LoVo (cell line): ENCODE measurements at places on chromosomes 12 and 14.
A peak's percentile ranks its signal among the peaks of the same experiment; 100 is the strongest.

DNA sequence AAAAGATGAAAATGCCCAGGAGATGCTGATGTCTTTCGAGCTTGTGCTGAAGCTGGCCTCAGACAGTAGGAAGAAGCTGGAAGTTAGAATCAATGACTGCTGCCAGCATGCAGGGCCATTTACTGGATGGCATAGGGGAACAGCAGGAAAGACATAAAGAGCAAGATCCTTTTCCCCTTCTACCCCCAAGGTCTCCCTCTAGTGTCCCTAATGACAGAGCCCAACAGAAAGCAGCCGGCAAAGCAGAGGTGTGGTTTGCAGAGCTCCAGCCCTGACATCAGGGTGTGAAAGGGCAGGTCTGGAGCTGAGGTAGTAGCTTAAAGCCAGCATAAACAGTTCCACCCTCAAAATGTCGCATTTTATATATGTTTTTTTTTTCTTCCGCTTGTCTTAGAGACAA, 1560.7 kb upstream of the TMEM132C start:
- no peak for DNase-seq

GRCh38 chr12:44380861-44381260, 495.3 kb downstream of the NELL2 start:
- no peak for DNase-seq

- no peak for DNase-seq
Measured at GRCh38 chr12:41709012-41709411, 435.7 kb downstream of the GXYLT1 start.

- DNase-seq, result no peak
Measured at GRCh38 chr12:50685641-50686040, 78.3 kb upstream of the ATF1 start.

DNA sequence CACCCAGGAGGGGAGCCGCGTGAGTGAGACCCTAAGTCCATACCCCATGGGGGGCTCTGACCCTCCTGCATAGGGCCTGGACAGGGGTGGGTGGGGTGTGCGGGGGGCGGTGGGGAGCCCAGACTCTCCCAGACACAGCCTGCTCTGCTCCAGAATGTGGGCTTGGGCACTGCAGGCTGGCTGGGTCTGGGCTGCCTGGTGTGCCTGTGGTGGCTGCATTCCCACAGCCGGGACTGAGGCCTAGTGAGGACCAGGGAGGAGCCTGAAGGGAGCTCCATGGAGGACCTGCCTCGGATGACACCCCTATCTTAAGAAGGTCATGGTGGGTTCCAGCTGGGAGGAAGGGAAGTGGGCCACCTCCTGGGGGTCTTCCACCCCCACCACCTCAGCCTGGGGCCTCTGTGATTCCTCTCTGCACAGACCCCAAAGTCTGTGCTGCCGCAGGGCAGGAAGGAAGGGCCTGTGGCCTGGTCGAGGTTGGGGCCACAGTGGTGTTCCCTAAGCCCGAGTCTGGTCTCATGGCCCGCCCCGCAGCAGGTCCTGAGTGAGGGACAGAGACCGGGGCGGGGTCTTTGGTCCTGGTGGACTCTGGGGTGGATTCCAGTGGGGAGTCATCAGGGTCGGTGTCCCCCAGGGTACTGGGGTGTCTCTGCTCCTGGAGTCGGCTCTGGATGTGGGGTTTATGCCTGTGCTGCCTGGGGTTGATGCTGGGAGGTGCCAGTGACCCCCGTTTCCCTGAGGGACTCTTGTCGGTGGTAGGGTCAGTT, 392.3 kb downstream of the TMEM121 start:
- DNase-seq, result no peak

GRCh38 chr14:69135133-69135532, 17.8 kb downstream of the DCAF5 start:
- DNase-seq, result no peak

- no peak for DNase-seq
Measured at GRCh38 chr12:50232771-50233209, 50.5 kb downstream of the LIMA1 start.

DNA sequence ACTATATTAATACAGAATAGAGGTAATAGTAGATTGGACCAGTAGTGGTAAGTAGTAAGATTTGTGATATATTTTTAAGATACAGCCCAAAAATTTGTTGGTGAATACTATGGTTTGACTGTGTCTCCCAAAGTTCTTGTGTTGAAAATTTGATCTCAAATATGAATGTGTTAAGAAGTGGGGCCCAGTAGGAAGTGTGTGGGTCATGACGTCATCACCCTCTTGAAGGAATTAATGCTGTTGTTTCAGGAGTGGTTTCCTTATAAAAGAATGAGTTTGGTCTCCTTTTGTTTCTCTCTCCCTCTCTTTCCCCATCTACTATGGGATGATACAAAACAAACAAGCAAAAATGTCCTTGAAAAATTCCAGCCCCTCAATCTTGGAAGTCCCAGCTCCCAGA, 16.3 kb downstream of the LUM start:
- no peak for DNase-seq

DNA sequence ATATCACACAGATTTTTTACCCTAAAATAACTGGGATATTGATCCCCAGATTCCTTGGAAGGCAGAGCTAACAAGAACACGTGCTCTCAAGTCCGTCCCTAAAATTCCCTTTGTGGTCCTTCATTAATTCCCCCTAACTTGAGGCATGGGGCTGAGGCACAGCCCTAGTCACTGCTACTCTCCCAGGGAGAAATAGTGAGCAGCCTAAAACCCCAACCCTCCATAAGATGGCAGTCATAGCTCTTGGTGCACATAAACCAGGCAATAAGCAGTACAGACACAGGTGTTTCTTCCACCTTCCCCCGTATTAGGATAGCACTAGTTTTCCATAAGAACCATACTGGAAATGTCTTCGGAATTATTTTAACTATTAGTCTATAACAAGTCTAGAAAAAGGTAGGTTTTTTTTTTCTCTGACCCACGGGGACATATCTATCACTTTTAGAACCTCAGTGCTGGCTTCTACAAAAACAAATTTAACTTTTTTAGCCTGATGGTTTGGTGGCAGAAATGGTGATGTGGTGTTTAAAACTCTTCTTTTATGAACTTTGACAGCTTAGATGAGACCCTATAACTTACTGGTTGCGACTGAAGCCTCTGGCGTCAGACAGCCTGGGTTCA, 3.1 kb upstream of the ARHGEF40 start:
- no peak for DNase-seq

DNA sequence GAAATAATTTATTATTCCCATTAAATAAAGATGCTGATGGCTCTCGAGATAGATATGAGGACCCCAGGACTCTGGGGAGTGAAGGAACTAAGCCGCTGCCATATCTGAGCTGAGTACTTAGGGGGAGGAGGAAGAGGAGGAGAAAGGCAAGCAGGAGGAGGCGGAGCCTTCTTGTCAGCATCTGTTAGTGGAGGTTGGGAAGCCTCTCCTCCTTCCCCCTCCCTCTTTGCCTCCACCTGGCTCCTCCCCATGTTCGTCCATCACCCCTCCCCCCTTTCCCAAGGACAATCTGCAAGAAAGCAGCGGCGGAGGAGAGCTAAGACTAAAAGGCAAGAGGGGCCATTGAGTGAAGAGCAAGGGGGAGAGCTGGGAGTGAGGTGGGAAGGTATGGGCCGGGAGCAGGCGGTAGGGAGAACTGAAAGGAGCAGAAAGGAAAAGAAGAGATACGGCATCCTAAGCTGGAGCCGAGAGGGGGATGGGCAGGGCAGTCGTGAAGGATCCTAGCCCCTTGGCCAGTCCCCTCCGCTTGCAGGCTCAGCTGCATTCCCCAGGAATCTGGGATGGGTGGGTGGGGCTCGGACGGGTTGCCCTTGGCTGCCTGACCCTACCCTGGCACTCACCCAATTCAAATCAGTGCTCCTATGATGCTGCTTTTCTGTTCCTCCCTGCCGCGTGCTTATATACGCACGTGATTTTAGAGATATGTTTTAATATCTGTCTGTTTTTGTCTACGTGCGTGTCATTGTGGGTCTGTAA, at the start of gene PFKM:
PFKM (plus strand) TSS at position 287 of the 756 bp plus-strand sequence. CDS start 3,411 bp downstream, outside the sequence.
- DNase-seq, result peak; percentile 95

DNA sequence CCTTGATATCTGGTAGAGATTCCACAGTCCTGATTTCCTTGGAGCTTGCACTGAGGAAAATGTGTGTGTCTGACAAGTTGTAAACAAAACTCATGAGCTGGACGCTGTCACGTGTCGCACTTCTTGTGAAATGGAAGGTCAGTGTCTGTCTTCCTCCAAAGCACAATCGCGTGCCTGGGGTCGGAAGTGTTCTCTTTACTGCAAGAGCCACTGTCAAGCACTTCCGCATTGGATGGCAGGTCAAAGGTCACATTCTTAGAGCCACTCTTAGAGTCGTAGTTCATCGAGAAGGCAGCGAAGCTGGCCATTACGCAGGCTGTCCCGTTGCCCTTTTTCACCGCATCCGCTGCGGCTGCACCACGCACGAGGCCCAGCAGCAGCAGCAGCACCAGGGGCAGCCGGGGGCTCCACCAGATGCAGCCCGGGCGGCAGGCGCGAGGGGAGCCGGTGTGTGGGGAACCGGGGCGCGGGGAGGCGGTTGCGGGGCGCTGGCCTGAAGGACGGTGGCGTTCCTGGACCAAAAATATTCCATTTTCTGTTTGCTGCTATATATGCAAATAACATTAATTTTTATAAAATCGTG, 45.0 kb downstream of the LRTM2 start:
- no peak for DNase-seq

GRCh38 chr12:124629789-124630480, 62.5 kb upstream of the NCOR2 start:
- no peak for DNase-seq

DNA sequence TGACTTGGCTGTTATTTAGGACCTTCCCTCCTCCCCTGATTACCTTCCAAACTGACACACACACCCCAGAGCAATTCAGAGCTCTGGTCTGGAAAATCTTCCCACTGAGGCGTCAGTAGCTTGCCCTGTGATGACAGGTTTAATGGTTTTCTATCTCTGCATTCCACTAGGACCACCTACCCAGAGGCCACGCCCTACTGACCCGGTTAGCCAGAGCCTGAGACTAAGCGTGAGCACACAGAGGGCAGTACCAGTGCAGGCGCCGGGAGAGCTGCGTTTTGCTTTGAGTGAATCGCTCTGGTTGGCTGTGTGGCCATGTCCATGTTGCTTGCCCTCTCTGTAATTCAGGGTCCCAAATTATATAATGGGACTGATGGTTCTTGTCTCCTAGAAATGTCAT, 36.2 kb upstream of the ATP2A2 start:
- no peak for DNase-seq

GRCh38 chr12:44217146-44217883, 381.4 kb downstream of the TMEM117 start:
- no peak for DNase-seq

GRCh38 chr14:80538633-80539375, 327.5 kb upstream of the DIO2 start:
- no peak for DNase-seq

DNA sequence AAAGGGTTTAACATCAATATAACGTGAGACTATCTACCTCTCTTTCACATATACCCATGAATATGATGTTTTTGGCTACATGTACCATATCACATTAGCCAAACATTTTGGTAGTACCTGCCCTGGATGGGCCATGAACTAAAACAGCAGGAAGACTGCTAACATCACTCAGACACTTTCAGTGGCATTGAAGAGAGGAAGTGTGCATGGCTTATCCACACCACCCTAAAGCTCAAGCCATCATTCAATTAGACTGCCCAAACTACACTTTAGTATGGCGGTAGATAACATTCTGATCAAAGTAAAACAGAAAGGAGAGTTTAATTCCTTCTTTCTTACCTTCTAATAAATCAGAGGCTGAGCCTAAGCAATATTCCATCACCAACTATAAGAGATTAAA, 103.0 kb downstream of the PEBP1 start:
- no peak for DNase-seq

DNA sequence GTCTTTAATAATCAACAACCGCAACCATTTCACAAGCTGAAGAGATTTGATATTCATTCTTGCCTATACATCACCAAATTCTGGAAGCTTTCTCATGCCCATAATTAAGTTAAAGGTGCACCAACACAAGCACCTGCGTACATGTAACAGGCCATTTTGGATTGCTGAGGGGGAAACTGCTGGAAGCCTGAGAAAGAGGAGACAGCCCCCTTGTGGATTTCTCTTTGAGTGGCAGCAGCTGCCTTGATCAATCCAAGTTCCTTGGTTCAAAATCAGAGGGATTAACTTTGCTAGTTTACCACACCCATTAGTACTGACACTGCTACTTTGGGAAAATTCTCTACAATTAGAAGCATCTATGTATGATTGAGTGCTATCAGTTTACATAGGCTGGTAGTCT, 321.1 kb downstream of the NOVA1 start:
- no peak for DNase-seq

- no peak for DNase-seq
Measured at GRCh38 chr12:473863-474577, 14.3 kb downstream of the B4GALNT3 start.
